ENCODE measurements at places on chromosomes 1 and 21.

- no peak for DNase-seq
These were observed 272.1 kb downstream of the FAM72C start for GRCh38 chr1:143699731-143700130.

DNA sequence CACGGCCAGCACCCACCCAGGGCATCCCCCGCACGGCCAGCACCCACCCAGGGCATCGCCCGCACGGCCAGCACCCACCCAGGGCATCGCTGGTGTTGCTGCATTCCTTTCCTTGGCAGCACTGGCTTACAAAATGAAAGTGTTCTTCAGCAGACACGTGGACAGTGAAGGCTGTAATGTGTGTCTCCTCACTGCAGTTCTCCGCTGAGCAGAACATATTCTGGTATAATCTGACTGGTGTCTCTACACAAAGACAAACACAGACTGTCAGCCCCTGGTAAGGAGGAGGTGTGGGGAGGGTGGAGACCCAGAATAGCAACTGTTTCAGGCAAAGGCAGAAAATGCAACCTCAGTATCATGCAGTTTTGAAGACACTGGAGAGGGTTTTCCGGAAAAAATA, 7.3 kb downstream of the LYPD8 start:
- DNase-seq = no peak

DNA sequence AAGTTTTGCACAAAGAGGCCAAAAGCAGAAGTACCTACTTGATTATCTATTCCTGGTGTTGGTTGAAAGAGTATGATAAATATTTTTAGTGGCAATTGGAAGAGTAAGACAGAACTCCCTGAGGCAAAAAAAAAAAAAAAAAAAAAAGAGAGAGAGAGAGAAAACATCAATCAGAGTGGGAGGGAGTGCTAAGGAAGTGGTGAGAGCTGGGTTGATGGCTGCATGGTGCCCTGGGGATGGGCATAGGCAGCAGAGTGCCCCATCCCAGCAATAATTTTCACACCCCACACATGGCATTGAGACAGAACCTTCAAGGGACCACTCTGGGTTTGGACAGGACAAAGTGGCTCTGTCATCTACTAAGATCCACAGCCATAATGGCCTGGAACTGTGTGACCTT, 59.4 kb upstream of the FAM20B start:
- DNase-seq = no peak

GRCh38 chr1:27513958-27514357, 24.0 kb upstream of the WASF2 start:
- no peak for DNase-seq

DNA sequence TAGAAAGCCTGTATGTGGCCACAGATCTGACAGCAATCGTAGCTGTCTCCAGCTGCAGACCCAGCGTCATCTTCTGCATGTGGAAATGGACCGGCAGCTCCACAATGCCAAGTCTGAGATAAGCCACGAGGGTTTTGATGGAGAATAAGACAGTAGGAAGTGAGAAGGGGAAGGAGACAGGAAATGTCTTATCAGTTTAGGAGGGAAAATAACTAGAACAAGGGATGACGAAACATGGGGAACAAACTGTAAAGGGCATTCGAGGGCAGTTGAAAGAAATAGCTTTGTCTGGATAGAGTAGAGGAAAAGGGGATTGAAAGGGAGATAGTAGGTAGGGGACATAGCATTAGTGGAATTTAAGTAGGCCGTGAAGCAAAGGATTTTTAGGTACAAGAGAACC, 74.0 kb upstream of the CTTNBP2NL start:
- DNase-seq = no peak

DNA sequence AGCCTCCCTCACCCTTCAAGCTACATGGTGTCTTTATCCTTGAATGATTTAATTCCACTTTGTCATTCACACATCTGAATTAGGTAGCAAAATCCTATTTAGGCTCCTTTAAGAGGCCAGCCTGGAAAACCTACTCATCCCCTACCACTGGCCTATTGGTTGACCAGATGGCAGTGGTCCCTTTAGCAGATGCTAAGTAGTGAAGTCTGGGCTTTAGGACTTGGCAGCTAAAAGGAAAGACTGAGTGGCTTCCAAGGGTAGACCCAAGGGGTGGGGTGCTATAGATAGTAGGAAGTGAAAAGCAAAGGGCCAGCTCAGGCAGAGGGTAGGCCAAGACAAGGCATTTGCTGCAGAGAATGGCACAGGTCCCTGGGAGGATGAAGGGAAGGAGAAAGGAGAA, 46.6 kb downstream of the KCNJ6 start:
- no peak for DNase-seq

GRCh38 chr1:173240609-173241008, 33.5 kb upstream of the TNFSF4 start:
- DNase-seq = no peak

GRCh38 chr1:3948344-3948743, 48.3 kb upstream of the C1orf174 start:
- no peak for DNase-seq

DNA sequence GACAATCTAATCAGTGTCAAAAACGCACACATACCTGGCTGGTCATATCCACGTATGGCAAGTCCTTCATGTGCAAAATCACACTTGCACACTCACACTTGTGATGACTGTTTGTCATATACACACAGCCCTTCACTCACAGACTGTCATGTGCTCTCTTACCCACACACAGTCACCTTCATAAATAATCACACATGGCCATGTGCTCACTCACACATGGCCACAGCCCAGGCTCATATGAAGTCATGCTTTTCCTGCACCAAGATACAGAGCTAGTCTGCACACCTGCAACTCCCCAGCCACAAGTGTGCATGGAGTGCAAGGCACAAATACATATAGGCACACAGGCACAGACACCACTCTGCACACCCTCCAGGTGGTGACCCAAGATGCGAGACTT, 45.4 kb upstream of the FOXO6 start:
- DNase-seq = no peak

DNA sequence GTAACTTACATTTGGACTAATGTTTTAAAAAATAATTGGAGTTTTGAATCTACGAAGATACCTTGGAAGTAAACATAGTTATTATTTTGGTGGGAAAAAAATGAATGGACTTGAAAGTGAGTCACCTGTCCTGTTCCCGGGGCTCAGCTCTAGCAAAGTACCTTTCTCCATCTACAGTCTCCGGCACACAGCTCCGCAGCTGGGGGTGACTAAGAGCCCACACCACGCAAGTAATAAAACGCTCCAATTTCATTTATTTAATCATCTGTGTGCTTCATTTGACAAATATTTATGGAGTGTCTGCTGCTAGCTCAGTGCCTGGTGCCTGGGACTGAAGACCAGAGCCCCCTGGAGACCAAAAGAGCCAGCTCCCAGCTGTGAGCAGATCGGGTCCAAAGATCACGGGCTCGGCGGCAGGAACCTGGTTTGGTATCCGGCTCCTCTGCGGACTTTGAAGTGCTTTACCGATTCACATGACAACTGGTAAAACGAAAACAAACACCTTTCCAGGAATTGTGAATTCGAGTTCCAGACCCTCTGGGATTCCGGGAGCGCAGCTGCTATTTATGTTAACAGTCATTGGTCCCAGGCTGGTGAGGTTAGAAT, 1.7 kb upstream of the RIPK4 start:
- DNase-seq = peak; percentile 53

DNA sequence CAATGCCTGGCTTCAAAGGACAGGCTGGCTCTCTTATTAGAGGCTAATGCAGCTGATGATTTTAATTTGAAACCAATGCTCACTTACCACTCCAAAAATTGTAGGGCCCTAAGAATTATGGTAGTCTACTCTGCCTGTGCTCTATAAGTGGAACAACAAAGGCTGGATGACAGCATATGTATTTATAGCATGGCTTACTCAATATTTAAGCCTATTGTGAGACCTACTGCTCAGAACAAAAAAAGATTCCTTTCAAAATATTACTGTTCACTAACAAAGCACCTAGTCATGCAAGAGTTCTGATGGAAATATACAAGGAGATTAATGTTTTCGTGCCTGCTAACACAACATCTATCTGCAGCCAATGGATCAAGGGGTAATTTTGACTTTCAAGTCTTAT, 73.8 kb upstream of the DUSP10 start:
- DNase-seq = no peak

DNA sequence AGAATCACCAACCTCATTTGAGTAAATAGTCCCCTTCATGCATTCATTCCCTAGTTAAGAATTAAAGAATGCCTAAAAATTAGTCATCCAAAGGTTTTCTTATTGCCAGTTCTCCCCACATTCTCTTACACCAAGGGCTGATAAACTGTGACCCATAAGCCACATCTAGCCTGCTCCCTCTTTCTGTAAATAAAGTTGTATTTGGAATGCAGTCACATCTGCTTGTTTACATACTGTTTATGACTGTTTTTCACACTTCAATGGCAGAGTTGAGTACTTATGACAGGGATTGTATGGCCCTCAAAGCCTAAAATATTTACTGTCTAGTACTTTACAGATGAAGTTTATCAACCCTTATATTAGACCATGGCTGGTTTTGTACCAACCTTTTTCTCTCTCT, 16.1 kb upstream of the DYRK1A start:
- DNase-seq = no peak

DNA sequence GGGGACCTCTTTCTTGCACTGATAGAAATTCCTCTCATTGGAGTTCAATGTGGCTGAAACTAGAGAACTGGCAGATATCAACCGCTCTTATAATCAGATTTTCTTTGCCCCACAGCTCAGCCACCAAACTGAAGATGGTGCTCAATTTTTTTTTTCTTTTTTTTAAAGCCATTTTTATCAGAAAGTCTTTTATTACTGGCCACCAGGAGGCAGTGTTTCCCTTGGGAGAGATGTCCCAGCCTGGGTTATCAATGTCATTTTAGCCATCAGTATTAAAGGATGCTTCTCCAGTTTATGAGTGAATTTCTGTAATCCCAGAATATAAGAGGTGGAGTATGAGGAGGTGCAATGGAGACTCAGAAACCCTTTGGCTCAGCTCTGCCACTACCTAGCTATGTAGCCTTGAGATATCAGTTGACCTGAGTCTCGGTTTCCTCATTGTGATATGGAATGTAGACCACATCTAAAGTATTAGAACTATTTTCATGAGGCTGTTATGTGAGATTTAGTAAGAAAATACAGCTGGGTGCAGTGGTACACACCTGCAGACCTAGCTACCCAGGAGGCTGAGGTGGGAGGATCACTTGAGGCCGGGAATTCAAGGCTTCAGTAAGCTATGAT, 27.6 kb downstream of the CD244 start:
- peak; percentile 33 for DNase-seq

Measured in CD4-positive, alpha-beta T cell (primary cell).